ENCODE measurements at places on chromosomes 11 and 22. TPM values are rescaled to one million over a fixed set of nuclear protein-coding genes. Genes with fewer than 3 reads are reported as not detected.
A peak's percentile ranks its signal among the peaks of the same experiment; 100 is the strongest.

- DNase-seq = no peak
These were observed 479 bp downstream of the ZNF280A start for GRCh38 chr22:22519591-22519990.

DNA sequence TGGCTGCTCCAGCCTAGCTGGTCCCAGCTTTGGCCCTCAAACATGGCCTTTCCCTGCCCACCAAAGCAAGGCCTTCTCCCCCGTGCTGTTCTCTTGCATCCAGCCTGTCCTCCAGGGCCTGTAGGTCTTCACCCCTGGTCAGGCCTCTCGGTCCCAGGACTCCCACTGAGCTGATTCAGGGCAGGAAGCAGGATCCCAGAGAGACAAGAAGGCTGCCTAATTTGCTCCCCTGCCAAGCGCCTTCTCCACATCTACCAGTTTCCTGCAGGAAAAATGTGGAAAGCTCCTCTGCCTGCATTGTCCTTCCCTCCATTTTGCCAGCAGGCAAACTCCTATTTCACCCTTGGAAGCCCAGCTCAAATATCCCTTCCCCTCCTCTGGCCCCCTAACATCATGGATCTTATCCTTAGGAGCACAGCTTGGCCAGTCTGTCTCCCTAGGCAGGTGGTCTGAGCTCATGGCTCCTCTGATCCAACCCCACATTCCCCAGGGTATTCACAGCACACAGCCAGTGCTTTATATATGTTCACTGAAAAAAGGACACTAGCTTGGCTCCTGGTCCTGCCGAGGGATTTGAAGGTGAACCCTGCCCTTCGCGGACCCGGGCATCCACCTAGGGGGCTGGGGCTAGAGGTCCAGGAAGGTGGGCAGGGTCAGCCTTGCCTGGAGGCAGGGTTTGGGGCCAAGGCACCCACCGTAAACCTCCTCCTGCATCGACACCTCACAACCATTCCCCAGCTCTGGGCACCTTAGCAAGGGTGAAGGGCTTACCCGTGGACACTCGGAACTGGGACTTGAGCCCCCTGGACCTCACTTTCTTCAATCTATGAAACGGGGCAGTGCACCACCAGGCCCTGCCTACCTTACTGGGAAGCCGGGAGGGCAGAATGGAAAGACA is 968 bp downstream of the RHBDD3 start:
- DNase-seq = peak; percentile 70

GRCh38 chr11:14242733-14243132 is 116.2 kb downstream of the RRAS2 start:
- no peak for DNase-seq

ACRV1 gene
- total RNA-seq = not detected

DNA sequence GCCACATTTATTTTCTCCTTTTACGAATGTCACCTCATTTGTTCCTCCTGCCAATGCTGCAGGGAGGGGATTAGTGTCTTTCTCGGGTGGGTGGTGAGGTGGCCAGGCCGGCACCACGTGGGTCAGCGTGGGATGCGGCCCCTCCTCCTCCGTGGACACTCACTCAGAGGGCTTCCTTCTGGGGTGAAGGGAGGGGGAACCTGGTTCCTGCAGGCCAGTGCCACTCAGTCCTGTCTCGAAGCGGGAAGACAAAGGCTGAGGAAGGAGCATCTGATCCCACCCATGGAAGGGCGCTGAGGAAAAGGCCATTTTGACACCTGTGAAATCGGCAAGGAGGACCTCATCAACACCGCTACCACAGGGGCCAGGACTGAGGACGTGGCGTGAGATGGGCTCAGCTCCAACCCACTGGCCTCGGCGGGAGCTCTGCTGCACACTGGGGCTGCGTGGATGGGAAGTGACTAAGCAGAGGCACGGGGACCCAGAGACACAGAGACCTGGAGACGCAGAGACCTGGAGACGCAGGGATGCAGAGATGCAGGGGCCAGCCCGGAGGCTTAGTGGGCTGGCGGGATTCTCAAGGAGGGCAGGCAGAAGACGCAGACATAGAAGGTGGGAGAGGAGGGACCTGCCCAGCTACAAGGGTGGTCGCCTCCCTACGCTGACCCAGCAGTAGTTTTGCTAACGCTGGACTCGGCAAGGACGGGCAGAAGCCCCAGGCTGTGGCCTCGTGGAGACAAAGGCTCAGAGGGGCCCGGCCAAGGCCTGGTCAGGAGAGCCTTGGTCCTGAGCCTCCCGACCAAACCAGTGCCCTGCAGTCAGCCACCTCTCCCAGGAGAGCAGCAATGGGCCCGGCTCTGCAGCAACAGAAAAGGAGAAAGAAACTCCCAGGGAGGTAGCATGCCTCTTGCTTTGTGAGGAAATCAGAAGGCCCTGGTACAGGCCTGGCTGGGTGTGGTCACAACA is 1071.2 kb downstream of the BRD1 start:
- peak; percentile 42 for DNase-seq

- DNase-seq = no peak
These were observed 13.1 kb downstream of the TENM4 start for GRCh38 chr11:79427611-79428327.

GRCh38 chr11:76849376-76849775 is 11.3 kb upstream of the ACER3 start:
- no peak for DNase-seq

CDC42BPG gene
- total RNA-seq = 0.37 TPM

ABCC8 gene
- total RNA-seq = 11.4 TPM

DNA sequence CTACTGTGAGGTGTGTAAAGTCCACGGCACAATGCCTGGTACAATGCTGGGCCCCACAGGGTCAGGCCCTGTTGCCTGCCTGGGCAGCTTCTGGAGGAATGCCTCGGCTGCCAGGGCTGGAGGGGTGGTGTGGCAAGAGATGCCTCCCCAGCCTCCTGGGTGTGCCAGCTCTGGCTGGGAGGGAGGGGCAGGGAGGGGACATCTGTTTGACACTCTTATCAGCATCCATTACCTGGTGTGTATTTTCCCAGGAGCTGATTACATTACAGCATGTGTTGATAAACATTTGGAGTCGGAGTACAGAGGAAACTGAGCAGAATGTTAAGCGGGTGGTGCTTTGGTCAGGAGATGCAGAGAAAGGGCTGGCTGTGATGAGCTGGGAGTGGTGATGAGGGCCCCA is 11.0 kb upstream of the NECTIN1 start:
- DNase-seq = no peak

ZNF70 gene
- total RNA-seq = 7.7 TPM

GRCh38 chr11:20058749-20059458 is 101.4 kb downstream of the DBX1 start:
- no peak for DNase-seq

- DNase-seq = no peak
These were observed 437.4 kb downstream of the MIAT start for GRCh38 chr22:27094633-27095308.

OR51B4 gene
- total RNA-seq = not detected

DNA sequence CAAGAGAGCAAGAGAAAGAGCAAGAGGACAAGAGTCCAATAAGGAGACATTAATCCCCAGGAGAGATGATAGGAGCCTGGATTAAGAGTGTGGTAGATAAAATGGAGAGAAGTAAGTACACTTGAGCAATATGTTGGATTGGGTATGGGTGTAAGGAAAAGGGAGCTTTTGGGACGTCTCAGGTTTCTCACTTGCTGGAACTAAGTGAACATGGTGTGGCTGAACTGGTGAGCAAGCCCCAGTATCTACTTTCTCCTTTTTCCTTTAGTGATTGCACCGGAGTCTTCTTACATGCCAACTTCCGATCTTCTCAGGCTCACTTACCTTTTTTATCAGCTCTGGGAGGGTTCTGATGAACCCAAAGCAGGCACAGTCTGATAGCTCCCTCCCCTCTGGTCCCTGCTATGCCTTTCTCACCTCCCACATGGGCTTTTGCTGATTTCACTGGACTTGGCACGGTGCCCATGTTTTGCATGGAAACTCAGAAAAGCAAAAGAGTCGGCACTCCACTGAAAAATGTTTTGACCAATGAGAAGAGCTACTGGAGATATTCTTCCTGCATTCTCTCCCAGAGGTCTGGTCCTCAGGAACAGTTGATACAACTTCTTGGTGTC is 14.5 kb upstream of the APLNR start:
- DNase-seq = no peak

- DNase-seq = no peak
These were observed 37.8 kb downstream of the FDX1 start for GRCh38 chr11:110467556-110467955.

- peak; percentile 58 for DNase-seq
These were observed 15.5 kb upstream of the TESMIN start for GRCh38 chr11:68766786-68767185.

SGSM1 gene
- 1.9 TPM for total RNA-seq

KRTAP5-2 gene
- total RNA-seq = not detected

CALCB gene
- total RNA-seq = not detected

- DNase-seq = peak; percentile 67
These were observed 2.6 kb upstream of the CHRM1 start for GRCh38 chr11:62923601-62924411.

DNA sequence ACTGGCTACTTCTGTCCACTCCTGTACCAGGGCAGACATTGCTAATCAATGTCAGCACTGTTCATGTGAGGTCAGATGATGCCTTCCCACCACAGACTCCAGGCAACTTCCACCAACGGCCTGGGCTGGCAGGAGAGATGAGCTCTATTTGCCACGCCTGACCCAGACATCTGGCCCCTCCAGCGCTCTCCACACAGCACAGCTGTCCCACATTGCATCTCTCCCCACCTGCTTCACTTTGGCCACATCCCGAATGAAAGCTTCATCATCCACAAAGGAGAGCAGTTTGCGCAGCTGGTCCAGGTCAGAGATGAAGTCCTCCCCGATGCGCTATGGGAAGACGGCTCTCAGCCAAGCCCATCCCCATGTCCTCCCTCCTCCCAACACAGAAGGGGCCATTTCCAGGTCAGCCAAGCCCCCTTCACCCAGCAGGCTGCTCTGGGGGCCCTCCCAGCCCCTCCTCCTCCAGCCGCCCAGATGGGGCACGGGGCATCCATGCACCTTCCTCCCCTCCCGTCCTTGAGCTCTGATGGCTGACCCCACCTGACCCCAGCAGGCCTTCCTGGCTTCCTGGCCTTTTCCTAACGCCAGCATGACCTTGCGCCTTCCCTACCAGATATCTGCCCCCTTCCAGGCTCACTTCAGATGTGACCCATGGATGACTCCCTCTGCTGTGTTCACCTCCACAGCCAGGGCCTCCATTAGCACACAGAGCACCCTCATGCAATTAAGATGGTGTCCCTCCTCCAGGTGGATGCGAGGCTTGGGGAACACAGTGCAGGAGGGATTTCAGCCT is 7.4 kb downstream of the PYGM start:
- DNase-seq = peak; percentile 53

- DNase-seq = no peak
These were observed 1061.6 kb downstream of the JRKL start for GRCh38 chr11:97451441-97451840.

OR10D3 gene
- total RNA-seq = not detected

DNA sequence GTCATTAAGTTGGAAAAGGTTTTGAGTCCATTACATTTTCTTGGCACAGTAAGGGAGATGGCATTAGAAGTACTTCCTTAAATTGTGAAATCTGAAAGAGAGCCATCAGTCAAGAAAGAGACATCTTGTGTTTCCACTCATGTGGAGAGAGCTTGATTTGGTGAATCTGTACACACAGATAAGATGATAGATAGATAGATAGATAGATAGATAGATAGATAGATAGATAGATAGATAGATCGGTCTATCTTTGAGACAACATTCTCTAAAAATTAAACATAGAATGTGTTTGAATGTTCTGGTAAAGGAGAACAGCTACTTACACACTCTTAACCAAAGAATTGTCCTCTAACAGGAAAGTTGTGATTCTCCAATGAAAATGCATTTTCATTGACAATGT is 76.2 kb downstream of the TTC17 start:
- no peak for DNase-seq

- DNase-seq = no peak
These were observed 2.6 kb downstream of the PATZ1 start for GRCh38 chr22:31343235-31344191.

GRCh38 chr11:103871923-103872551 is 164.4 kb upstream of the DDI1 start:
- no peak for DNase-seq

DNA sequence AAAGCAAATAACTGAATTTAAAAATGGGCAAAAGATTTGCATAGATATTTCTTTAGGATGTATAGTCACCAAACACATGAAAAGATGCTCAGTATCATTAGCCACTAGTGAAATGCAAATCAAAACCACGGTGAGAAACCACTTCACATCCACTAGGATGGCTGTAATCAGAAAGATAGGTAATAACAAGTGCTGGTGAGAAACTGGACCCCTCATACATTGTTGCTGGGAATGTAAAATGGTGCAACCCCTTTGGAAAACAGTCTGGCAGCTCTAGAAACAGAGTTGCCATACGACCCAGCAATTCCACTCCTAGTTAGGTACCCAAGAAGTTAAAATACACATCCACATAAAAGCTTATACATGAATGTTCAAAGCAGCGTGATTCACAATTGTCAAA is 16.3 kb downstream of the RPUSD4 start:
- no peak for DNase-seq

TEX54 gene
- not detected for total RNA-seq

GRCh38 chr11:32919338-32919737 is 26.7 kb downstream of the QSER1 start:
- no peak for DNase-seq

C11orf86 gene
- not detected for total RNA-seq

DNA sequence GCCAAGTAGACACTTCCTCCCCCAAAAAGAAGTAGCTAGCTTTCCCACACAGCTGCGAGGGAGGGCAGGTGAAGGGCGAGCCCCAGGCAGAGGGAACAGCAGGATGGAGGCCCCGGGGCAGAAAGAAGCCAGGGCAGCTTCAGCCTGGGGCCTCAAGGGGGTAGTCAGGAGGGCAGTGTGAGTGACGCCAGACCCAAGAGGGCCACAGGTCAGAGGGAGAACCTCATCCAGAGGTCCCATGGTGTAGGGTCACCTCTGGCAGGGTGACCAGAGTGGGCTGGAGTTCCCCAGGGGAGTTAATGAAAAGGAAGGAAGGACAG is 9.2 kb downstream of the PRR5 start:
- peak; percentile 72 for DNase-seq

DNA sequence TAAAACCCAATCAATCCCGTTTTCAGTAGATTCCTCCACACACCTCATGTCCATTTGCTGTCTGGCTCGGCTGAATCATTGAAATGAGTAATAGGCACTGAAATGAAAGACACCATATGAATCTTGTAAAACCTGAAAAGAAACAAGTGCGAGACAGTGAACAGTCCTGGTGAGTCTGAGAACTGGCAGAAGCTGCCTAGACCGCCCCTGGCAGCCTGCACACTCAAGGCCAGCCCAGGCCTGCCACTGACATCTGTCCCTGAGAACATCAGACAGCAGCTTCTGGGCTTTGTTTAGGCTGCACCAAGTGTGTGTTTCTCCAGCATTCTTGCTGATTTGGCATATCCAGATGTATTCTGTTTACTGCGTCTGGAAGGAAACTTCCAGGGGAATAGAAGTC is 44.8 kb downstream of the ENDOD1 start:
- DNase-seq = no peak

DNA sequence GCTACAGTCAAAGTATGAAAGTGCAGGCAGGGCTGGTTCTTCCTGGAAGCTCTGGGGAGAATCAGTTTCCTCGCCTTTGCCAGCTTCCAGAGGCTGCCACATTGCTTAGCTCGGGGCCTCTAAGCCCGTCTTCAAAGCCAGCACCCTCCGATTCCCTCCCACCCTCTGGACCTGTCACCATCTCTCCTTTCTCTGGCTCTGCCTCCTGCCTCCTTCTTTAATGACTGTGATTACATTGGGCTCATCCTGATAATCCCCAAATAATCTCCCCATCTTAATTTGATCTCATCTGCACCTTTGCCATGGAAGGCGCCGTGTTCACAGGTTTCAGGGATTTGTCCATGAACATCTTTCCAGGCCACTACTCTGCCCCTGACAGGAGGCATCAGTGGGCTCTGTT is 42.5 kb downstream of the MCM5 start:
- no peak for DNase-seq

GRCh38 chr11:119918347-119918746 is 189.3 kb upstream of the NECTIN1 start:
- DNase-seq = peak; percentile 24

Data from posterior vena cava (tissue), 2 donors.